BJ (cell line): ENCODE measurements at places on chromosomes 13 and 19. TPM values are rescaled to one million over a fixed set of nuclear protein-coding genes. Genes with fewer than 3 reads are reported as not detected.

- DNase-seq, result no peak
Observed at GRCh38 chr13:42494157-42494556, 79.8 kb upstream of the TNFSF11 start.

DNA sequence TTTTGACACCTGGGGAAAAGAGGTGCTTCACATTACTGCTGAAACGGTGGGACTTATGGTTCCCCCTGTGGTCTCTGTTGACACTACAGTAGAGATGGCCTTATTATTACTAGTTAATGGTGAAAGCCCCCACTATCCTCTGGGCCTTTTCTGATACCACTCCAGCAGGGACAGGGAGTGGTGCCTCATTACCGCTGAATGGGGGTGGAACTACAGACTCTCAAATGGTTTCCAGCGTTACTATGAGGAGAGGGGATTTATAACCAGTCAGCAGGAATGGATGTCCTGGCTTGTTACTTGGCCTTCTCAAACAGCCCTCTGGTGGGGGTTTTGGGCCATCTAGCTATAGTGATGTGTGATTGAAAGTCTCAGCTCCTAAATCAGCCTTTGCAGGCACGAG is 96.7 kb upstream of the DIAPH3 start:
- no peak for DNase-seq

GRCh38 chr13:47774671-47774994 is 226.4 kb downstream of the SUCLA2 start:
- no peak for DNase-seq

GRCh38 chr19:6693056-6693471 is 23.1 kb upstream of the TNFSF14 start:
- DNase-seq, result no peak

Gene TEKTIP1
- not detected in 2 replicates for polyA plus RNA-seq

Gene LRRC8E
- 6.0 and 8.6 TPM in 2 replicates for polyA plus RNA-seq
